ENCODE measurements at places on chromosomes 5 and 9.

DNA sequence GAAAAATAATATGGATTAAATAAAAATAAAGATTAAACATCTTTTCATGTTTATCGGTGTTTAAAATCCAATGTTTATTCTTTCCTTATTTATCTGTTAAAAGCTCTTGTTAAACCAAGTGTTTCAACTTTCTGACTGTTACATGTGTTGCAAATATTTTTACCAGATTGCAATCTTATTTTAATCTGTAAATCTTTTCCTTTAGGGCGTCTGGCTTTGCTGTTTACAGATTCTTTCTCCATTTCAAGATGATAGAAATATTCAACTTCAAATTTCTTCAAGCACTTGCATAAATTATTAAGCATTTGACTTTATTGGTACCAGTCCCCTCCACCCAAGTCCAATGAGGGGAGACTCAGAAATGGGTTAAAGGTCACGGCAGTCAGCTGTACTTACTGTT, 16.9 kb upstream of the ABCA1 start:
- DNase-seq = no peak

DNA sequence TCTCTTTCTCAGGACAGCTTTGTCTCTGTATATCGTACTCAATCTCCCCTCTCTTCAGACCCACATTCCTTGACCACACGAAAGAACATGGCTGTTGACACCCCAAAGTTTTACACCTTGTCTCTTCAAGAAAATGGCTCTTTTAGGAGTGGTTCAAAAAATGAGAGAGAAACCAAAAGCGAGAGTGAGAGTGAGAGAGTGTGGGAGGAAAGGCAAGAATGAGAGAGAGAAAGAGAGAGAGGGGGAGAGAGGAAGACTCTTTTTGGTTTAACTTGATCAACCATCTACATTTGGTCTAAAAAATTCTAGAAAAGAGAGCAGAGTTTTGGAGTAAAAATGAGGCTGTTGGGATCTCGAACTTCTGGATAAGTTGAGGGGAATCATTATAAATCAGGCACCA, 581.8 kb upstream of the WWC1 start:
- no peak for DNase-seq

DNA sequence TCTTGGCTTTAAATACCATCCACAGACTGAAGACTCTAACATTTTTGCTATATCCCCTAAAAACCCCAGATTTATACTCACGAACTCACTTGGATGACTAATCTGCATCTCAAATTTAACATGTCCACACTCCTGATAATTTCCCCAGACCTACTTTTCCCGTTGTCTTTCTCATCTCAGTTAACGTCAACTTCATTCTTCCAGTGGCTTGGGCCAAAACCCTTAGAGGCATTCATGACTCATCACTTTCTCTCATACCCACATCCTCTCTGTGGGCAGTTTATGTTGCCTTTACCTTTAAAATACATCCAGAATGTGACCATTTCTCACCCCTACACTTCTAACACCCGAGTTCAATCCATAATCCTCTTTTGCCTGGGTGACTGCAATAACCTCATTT, 96.7 kb downstream of the EDIL3 start:
- DNase-seq = no peak

- no peak for DNase-seq
Observed at GRCh38 chr9:77020413-77021290, 1.2 kb downstream of the FOXB2 start.

- no peak for DNase-seq
Observed at GRCh38 chr5:119022017-119022745, 33.8 kb upstream of the DTWD2 start.

DNA sequence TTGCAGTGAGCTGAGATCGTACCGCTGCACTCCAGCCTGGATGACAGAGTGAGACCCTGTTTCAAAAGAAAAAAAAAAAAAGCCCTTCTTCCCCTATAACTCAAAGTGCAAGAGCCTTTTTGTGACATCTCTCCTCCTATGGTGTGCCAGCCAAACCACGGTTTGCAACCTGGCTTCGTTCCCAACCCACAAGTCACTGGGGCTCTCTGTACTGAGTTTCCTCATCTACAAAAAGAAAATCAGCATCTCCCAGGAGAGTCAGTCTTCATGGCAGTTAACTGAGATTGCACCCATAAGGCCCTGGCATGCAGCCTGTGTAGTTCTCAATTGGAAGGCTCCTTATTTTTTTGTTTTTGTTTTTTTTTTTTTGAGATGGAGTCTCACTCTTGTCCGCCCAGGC, 14.8 kb downstream of the ODF2 start:
- DNase-seq = peak; percentile 91

GRCh38 chr5:14771189-14771588, 100.4 kb downstream of the ANKH start:
- DNase-seq = no peak

- DNase-seq = no peak
Observed at GRCh38 chr9:80954521-80954920, 734.8 kb downstream of the TLE1 start.

- no peak for DNase-seq
Observed at GRCh38 chr5:134177369-134178095, 782 bp upstream of the SKP1 start.

GRCh38 chr5:172234031-172234430, 40.1 kb downstream of the EFCAB9 start:
- no peak for DNase-seq

All from GF-D8 (cell line).